HepG2 (cell line): ENCODE measurements at places on chromosomes 5 and 9. TPM values are rescaled to one million over a fixed set of nuclear protein-coding genes. Genes with fewer than 3 reads are reported as not detected.

- H3K36me3 ChIP-seq, result no peaks in the 10 kb centered on the region
- H3K4me3 ChIP-seq, result no peak overlapping the region
- no peak overlapping the region for H3K27ac ChIP-seq
- no peak for DNase-seq
Observed at GRCh38 chr5:144812763-144813162, 642.1 kb downstream of the KCTD16 start.

DNA sequence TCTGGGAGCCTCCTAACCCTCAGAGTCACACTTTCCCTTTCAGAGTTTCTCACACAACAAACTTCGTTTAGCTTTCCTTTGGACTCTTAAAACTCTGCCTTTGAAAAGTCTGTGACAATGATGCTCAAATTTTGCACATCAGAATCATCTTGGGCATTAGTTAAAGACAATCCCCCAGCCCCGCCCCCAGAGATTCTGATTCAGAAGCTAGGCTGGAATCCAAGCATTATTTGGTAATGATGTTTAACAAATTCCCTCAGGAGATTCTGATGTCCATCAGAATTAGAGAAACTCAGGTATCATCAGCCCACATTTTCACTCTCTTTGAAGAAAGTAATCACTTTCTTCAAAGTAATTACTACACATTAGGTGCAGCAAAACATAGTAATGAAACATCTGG lies 9.6 kb upstream of the PLPP1 start:
- H3K27me3 ChIP-seq, result no peaks in the 10 kb centered on the region
- no peak for DNase-seq
- peaks cover 39% of the 10 kb centered on the region for H3K4me1 ChIP-seq
- no peak overlapping the region for H3K4me3 ChIP-seq
- H3K27ac ChIP-seq, result no peak overlapping the region

DNA sequence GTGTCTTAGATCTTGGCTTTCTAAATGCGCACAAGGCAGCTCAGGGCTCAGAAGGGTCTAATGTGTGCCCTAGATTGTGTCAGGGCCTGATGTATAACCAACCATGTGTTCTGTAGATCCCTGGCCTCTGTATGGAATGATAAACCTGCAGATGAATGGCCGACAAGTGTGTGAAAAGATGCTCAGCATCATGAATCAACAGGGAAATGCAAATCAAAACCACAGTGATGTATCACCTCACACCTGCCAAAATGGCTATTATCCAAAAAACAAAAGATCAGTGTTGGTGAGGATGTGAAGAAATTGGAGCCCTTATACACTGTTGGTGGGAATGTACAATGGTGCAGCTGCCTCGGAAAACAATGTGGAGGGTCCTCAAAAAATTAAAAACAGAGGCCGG lies 489.8 kb downstream of the SEMA5A start:
- H3K4me3 ChIP-seq, result no peak overlapping the region
- H3K4me1 ChIP-seq, result no peaks in the 10 kb centered on the region
- no peaks in the 10 kb centered on the region for H3K27me3 ChIP-seq
- no peak for DNase-seq

DNA sequence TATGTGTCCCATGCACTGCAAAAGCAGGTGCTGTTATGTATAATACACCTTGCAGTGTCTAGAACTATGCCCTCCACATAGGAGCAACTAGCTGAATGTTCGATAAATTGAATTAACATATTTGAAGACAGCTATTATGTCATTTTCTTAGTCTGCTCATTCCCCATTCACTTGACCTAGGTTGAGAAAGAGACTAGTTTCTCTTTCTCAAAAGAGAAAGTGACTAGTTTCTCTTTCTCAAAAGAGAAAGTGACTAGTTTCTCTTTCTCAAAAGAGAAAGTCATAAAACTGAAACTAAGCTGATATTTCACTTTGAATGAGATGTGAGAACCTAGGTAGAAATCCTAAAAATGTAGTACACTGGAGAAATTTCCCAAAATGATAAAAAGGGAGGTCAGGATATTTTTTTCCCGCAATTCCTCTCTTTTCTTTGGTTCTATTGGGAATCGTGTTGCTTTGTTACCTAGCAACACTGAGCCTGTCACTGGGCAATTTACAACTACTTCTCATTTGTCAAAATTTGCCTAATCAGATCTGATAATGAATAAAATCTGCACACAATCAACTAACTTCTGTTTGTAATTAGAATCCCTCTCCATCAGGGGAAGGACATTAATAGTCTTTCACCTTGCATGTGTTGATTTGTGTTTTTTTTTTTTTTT lies 132.0 kb upstream of the GRIA1 start:
- no peak for DNase-seq
- no peaks in the 10 kb centered on the region for H3K36me3 ChIP-seq
- H3K4me3 ChIP-seq, result no peak overlapping the region
- no peaks in the 10 kb centered on the region for H3K4me1 ChIP-seq
- no peak overlapping the region for H3K27ac ChIP-seq

DNA sequence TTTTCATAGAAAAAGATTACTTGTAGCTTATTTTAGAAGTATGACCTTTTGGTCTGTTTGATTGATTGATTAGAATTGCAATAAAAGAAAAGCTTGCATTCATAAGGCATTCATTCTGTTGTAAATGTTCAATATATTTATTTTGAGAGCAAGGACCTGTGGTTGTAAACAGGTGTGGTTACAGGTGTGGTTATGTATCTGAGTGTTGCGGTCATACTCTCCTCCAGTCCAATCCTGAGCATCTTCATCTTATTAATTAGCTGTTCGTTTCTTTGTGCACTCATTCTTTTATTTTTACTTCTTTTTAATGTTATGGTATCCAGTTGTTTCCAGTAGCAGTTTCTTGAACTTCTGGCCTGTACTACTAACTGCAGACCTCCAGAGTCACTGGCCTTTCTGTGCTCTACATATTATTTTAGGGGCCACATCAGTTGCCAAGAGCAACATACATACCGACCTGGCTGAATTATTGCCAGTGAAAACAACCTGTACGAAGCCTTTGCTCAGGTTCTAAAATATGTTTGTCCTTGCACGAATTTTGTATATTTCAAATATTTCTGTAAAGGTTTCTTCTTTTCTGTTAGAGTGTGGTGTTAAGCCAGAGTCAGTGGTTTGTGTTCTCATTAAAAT lies 128.7 kb downstream of the CDC42SE2 start:
- H3K4me3 ChIP-seq, result no peak overlapping the region
- H3K27me3 ChIP-seq, result no peaks in the 10 kb centered on the region
- H3K36me3 ChIP-seq, result peaks cover 49% of the 10 kb centered on the region
- H3K27ac ChIP-seq, result no peak overlapping the region

DNA sequence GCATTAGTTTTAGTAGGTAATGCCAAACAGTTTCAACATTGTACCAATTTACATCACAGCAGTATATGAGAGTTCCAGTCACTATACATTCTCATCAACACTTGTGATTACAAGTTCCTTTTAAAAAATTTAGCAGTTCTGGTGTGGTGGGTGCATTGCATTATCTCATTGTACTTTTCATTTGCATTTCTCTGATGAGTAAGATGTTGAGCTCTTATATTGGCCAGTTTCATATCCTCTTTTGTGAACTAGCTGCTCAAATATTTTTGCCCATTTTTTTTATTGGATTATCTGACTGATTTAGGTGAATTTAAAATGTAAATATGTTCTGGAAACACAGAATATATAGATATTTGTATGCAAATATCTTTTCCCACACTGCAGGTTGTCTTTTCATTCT lies 160.9 kb upstream of the NR3C1 start:
- no peak overlapping the region for H3K4me3 ChIP-seq
- no peaks in the 10 kb centered on the region for H3K36me3 ChIP-seq
- H3K27ac ChIP-seq, result no peak overlapping the region
- peaks cover 54% of the 10 kb centered on the region for H3K4me1 ChIP-seq
- DNase-seq, result no peak

DNA sequence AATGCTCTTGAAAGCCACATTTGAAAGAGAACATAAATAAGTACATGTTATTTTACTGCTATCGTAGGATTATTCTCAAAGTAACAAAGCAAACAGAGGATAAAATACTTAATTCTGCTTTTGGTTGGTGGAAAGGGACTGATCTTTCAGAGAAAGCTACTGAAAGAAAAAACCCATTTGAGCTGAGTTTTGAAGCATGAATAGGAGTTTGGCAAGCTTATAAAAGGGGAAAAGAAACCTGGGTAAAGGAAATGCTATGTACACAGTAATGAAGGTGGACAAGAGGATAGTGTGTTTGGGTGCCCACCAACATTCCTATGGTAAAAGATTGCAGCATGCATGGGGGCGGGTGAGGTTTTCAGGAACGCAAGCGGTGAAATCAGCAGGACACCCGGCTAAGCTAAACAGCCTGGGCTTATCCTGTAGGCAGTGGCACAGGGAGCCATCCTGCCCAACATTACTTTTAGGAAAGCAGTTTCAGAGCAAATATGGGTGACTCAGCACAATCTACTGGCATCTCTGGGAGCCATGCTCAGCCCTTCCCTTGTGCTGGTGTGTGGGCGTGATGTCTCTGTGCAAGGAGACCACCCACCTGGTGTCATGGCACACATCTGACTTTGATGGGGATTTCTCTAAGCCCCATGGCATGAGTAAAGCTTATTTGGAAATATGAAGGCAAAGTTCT lies 673.9 kb upstream of the KLF4 start:
- H3K27ac ChIP-seq, result no peak overlapping the region
- H3K36me3 ChIP-seq, result no peaks in the 10 kb centered on the region
- H3K4me3 ChIP-seq, result no peak overlapping the region
- DNase-seq, result no peak

- H3K4me3 ChIP-seq, result no peak overlapping the region
Observed at GRCh38 chr5:171644536-171644935, 141.1 kb upstream of the SMIM23 start.

DNA sequence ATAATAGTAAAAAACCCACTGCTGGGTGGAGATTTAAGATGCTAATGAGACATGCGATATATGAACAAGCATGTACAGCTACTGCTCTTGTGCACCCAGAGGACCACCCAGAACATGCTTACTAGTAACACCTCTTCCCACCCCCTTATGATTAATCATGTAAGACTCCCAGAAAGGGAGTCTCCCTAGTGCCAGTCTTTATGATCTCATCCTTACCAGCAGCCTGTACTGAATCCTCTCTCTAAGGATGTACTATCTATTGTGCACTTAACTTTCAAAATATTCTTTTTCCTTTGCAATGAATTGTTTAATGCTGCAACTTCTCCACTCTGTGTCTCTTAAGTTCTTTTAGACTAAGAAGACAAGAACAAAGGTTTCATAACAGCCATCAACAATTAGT lies 9.1 kb upstream of the MAT2B start:
- H3K27me3 ChIP-seq, result no peaks in the 10 kb centered on the region
- peaks cover 6% of the 10 kb centered on the region; the same call in 2 of the 3 replicates for H3K36me3 ChIP-seq
- no peak overlapping the region for H3K4me3 ChIP-seq
- peaks cover 10% of the 10 kb centered on the region for H3K4me1 ChIP-seq

DNA sequence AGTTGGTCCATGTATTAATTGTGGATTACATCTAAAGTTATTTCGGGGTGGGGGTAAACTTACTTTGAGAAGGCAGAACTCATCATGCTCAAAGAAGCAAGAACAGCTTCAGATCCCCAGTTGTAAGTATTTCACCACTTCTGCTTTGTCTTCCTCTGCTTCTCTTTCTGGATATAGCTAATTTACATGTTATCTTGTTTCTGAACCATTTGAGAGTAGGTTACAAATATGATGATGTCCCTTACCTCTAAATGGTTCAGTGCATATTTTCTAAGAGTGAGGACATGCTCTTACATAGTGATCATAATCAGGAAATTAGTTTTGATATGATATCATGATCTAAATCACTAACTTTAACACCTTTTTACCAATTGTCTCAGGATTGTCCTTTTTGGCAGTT lies 11.9 kb downstream of the TRIO start:
- peaks cover 85% of the 10 kb centered on the region for H3K4me1 ChIP-seq
- H3K27me3 ChIP-seq, result no peaks in the 10 kb centered on the region
- no peak for DNase-seq

DNA sequence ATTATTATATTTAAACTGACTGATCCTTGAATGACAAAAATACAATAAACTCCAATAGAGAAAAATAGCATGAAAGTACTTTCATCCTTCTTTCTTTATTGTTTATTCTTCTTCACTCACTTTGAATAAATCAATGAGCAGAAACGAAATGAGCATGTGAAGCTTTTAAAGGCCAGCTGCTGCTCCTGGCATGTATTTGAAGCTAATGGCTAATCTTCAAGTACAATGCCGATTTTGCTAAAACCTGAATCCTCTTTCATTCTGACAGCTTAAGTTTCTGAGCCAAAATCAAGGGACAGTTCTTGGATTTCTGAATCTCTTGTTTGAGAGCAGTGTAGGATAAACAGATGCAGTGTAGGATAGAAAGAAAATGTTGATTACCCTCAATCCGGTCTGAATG lies 237.3 kb downstream of the CDH10 start:
- no peak overlapping the region for H3K4me3 ChIP-seq
- H3K27me3 ChIP-seq, result no peaks in the 10 kb centered on the region
- H3K27ac ChIP-seq, result no peak overlapping the region
- no peak for DNase-seq

GRCh38 chr9:93001031-93001430 lies 53.7 kb downstream of the FGD3 start:
- H3K4me3 ChIP-seq, result no peak overlapping the region
- no peak overlapping the region for H3K27ac ChIP-seq
- peaks cover 15% of the 10 kb centered on the region for H3K4me1 ChIP-seq
- H3K36me3 ChIP-seq, result no peaks in the 10 kb centered on the region

- H3K36me3 ChIP-seq, result no peaks in the 10 kb centered on the region
- H3K4me3 ChIP-seq, result no peak overlapping the region
- no peak for DNase-seq
- no peak overlapping the region for H3K27ac ChIP-seq
- H3K4me1 ChIP-seq, result no peaks in the 10 kb centered on the region
Observed at GRCh38 chr5:17910318-17910717, 276.1 kb downstream of the TAF11L14 start.

GRCh38 chr5:113652161-113652560 lies 138.7 kb downstream of the YTHDC2 start:
- no peaks in the 10 kb centered on the region for H3K36me3 ChIP-seq
- no peaks in the 10 kb centered on the region for H3K4me1 ChIP-seq
- no peak overlapping the region for H3K4me3 ChIP-seq
- H3K27ac ChIP-seq, result no peak overlapping the region
- H3K27me3 ChIP-seq, result no peaks in the 10 kb centered on the region

DNA sequence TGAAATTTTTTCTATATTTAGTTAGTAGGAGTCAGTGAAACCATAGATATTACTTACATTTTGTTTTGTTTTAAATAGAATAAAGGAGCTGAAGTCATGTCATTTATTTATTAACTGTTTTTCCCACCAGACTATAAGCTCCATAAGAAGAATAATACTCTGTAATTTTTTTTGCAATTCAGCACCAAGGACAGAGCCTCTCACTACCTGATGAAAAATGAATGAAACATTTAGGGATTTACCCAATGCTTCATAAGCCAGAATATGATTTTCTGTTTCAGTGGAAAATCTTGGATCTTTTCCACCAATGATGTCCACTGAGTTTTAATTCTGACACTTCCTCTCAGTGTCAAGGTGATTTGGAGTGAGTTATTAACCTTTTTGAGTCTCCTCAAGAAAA lies 624.9 kb upstream of the GRAMD2B start:
- H3K4me1 ChIP-seq, result no peaks in the 10 kb centered on the region
- H3K4me3 ChIP-seq, result no peak overlapping the region
- no peaks in the 10 kb centered on the region for H3K27me3 ChIP-seq

LCN1 gene
- not detected in 2 replicates for total RNA-seq

CORO2A gene
- total RNA-seq, result 14.4 and 19.8 TPM in 2 replicates

EPB41L4B gene
- total RNA-seq, result 22.1 and 25.7 TPM in 2 replicates

IL13 gene
- not detected in 2 replicates for total RNA-seq

CDH9 gene
- 0.24 TPM in 1 of 2 replicates, not detected in the other for total RNA-seq

TMEM174 gene
- not detected in 2 replicates for total RNA-seq

ZNF454 gene
- not detected in 2 replicates for total RNA-seq
